Stimulated activated CD8-positive, alpha-beta memory T cell treated with anti-CD3 and anti-CD28 coated beads, Interleukin-7, amount 100 ng/mL, for 4 hours (primary cell): ENCODE measurements at places on chromosomes 4 and X.

GRCh38 chr4:142386856-142387255 lies 459.2 kb downstream of the INPP4B start:
- DNase-seq, result no peak

- DNase-seq, result no peak
These were observed 2.1 kb upstream of the SLC25A6 start for GRCh38 chrX:1393871-1394615.

GRCh38 chr4:27843776-27844175 lies 983.1 kb downstream of the STIM2 start:
- DNase-seq, result no peak

GRCh38 chr4:152458801-152459302 lies 77.0 kb downstream of the FBXW7 start:
- DNase-seq, result no peak

GRCh38 chr4:30870513-30870912 lies 150.3 kb downstream of the PCDH7 start:
- DNase-seq, result no peak

- no peak for DNase-seq
These were observed 961 bp upstream of the NOCT start for GRCh38 chr4:139014371-139015268.

DNA sequence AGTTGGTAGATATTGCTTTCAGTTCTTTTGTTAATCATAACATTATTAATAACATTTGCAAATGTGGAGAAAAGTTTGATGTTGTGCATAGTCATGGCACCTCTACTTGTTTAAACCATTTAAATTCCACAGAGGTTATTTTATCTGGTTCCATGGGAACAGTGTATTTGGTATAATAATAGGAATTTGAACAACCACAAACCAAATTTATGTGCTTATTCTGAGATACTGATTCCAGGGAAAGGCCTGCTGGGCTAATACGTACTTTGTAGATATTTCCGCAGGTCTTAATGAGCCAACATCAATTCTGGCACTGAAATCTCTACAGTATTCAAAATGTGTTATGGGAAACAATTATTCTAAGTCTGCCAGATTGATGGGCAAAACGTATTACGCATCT lies 319.0 kb downstream of the DKK2 start:
- DNase-seq, result no peak

DNA sequence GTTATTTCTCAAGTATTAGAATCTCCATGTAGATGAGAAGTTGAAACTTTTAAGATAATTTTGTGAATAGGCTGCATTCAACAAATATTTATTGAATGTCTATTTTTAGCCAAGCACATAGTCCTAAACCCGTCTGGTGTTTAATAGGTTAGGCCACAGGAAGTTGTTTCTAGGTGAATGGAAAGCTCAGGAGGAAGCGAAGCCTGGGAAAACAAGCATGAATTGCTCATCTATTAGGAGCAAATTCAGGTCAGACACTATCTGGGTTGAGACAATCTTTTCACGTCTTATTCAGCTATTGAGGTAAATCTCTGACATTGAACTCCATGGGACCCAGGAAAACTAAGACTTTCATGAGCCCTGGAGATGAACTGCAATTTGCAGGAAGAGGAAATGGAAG lies 43.1 kb upstream of the FREM3 start:
- no peak for DNase-seq

- DNase-seq, result no peak
These were observed 14.1 kb downstream of the GABRA4 start for GRCh38 chr4:46979283-46979682.
